ENCODE measurements at places on chromosomes 1 and 21.

- DNase-seq = no peak
These were observed 9.4 kb downstream of the IPO9 start for GRCh38 chr1:201838381-201838780.

- no peak for DNase-seq
These were observed 218.0 kb downstream of the DENND1B start for GRCh38 chr1:197557302-197557701.

GRCh38 chr1:182084487-182085316 lies 23.2 kb upstream of the ZNF648 start:
- peak; percentile 95 for DNase-seq

DNA sequence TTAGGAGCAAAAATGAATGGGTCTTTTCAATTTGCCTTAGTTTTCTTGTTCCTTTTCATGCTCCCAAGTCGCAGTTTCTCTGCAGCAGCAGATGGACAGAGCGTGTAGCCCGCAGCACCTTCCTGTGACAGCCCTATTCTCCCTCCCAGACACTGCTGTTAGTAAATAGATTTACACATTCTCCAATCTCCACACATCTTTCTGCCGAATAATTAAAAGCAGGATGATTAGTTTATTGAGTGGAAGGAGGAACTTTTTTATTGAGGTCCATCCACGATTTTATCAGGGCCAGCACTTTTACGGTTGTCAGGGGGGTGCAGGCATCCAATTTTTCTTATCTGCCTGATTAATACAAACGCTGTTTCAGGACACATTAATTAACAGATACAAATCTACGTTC lies 98.2 kb upstream of the USH2A start:
- no peak for DNase-seq

DNA sequence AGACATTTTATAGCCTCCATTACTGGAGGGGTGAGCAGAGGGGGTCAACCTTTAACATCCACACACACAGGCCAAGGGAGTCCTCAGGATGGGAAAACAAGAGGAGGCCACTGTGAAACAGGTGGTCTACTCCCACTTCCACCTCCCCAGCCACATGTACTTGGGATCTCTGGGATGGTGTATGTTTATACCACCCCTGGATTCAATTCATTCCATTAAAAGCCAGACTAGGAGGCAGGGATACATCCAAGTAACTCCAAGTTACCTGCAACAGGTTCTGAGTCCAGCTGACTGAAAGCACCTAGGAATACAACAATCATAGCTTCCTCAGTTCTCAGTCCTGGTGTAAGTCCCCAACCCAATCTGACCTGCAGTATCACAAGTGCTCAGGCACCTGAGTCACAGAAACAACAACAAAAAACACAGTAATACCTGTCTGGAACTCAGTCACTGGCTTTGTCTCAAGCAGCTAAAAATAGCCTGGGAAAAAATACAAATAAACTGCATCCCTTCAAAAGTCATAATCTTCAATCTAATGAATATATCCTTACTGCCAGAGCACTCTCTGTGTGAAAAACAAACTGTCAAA lies 9.8 kb downstream of the ERI3 start:
- DNase-seq = no peak

- no peak for DNase-seq
These were observed 2.9 kb downstream of the MACO1 start for GRCh38 chr1:25433389-25434186.

GRCh38 chr21:24265987-24266386 lies 1341.3 kb downstream of the MRPL39 start:
- DNase-seq = no peak

- DNase-seq = no peak
These were observed 1.3 kb downstream of the ACOT11 start for GRCh38 chr1:54549181-54549924.

DNA sequence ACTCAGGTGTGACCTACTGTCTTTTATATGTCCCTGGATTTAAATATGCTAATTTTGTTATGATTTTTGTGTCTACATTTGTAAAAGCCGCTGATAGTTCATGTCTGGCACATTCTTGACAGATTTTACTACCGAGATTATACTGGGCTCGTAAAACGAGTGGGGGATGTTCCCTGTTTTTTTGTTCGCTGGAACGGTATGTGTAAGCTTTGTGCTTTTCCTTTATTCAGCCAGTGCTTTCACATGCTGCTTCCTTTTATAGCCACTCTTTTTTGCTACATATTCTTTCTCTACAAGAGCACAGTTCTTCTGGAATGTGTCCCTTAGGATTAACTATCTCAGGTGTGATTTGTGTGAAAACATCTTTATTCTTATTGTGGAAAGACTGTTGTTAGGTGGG lies 46.6 kb downstream of the ADARB1 start:
- no peak for DNase-seq

DNA sequence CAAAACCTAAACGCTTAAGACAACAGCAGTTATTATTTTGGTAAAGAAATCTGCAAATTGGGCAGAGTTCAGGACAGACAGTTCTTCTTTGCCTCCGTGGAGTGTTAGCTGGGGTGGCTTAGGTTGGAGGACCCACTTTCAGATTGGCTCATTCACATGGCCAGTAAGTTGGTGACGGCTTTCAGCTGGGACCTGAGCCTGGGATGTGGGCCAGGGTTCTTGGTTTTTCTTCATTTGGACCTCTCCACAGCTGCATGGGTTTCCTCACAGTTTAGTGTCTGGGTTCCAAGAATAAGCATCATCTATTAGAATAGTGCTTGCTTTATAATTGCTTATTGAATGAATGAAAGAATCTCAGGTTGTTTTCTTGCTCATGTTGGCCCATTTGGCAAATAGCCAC lies 72.2 kb downstream of the ATF6 start:
- DNase-seq = no peak

DNA sequence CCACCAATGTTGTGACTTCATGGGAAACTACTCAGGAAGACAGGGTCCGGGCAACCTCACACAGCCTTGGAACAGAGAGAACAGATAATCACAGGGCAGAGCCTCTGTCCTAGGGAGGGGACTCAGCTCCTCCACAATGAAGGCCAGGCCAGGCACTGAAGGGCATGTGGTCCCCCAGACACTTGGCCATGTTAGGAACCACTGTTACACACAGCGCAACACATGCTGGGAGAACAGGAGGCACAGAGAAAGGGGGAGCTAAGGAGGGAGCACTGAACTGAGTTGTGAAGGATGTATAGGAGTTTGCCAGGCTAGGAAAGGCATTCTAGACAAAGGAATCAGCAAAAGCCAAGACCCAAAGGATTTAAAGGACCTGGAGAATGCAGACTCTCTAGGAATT lies 127.6 kb downstream of the DMRTB1 start:
- DNase-seq = no peak

- no peak for DNase-seq
These were observed 24.7 kb upstream of the LRRC47 start for GRCh38 chr1:3821004-3821403.

DNA sequence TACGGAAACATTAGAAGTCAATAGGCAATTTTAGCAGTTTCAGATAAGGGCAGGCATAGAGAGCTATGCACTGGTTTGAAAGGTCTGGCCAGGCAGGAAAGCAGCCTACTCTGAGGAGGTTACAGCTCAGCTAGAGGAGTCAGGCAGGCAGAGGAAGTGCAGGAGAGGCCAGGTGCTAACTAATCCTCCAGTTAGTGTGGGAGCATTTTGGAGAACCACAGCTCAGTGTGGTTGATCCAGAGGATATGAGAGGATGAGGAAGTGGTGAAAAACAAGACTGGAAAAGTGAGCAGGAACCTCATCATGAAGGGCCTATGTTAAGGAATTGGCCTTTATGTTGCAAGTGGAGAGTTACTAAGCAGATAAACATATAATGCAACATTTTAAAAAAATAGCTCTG lies 282.4 kb upstream of the SGIP1 start:
- DNase-seq = no peak

- no peak for DNase-seq
These were observed 87.4 kb downstream of the ADGRL4 start for GRCh38 chr1:78919150-78919549.

Data from sciatic nerve (tissue), 2 donors.